ENCODE measurements at places on chromosomes 11 and 22.

DNA sequence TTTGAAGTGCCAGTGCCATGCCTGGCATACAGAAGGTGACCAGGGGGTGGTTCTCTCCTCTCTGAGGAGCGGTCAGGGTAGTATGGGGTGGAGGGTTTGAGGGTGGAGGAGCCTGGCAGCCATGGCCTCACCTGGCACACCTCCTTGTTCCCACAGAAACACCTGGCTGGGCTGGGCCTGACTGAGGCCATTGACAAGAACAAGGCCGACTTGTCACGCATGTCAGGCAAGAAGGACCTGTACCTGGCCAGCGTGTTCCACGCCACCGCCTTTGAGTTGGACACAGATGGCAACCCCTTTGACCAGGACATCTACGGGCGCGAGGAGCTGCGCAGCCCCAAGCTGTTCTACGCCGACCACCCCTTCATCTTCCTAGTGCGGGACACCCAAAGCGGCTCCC is 9.6 kb downstream of the SERPINH1 start:
- ATAC-seq, result no peak

- no peak for ATAC-seq
Measured at GRCh38 chr22:28373831-28374230, 305.8 kb downstream of the TTC28 start.

- no peak for ATAC-seq
Measured at GRCh38 chr11:127000291-127000968, at the start of gene KIRREL3. TSS of gene KIRREL3 (minus strand) at chr11:127000770.

DNA sequence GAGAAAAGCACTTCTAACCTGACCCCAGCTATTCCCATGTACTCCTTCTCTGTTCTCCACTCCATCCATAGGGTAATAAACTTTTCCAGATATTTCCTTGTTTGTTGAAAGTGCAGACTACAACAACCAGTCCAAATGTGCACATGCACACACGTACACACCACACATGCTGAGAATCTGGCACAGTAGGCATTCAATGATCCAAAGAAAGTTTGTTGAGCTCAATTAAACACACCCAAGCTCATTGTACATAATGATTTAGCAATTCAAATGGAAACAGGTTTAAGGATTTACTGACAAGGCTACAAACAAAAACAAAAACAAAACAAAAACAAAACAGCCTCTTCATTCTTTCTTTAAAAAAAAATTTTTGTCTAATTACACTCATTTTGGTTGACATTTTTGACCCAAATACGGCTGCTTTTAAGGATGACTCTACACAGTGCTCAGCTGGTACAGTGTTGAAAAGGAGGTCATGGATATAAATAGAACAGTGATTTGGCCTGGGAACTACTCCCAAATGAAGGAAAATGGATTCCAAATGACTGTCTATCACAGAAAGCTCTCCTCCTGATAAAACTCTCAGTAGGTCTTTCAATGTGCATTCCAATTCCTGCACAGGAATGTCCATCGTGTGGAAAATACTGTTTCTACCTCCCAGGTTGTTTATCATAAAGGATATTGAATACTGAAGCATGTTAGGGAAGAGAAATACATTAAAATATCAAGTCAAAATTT is 232.2 kb downstream of the GUCY1A2 start:
- ATAC-seq, result no peak

DNA sequence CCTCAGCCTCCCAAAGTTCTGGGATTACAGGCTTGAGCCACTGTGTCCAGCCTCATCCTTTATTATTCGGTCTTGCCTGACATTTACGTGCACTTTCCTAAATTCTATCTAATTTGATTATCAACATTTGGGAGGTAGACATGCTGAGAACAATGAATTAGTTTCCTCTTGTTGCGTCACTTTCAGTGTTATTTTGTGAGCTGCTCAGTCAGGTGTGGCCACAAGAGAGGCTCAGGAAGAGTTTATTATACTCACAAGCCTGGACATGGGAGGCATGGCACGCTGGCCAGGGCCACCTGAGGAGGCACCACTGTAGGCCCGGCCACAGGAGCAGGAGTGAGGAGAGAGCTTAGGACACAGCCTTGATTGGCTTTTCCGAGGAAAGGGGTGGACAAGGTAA is 59.7 kb upstream of the RBFOX2 start:
- no peak for ATAC-seq

DNA sequence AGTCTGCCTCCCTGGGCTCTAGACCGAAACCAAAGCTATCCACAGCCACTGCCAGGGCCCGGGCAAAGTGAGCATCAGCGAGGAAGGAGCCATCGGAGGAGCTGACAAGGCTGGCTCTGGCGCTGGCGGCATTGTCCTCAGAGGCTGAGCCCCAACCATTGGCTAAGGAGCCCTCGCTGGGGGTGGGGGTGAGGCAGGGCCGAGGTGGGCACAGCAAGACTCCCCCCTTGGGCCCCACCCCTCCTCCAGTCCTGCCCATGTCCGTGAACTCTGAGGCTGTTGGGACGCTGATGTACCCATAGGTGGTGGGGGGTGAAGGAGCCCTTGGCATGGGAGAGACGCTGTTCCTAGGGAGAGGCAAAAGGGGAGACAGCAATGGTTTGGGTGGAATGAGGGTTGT is 11.2 kb downstream of the ROBO4 start:
- no peak for ATAC-seq

DNA sequence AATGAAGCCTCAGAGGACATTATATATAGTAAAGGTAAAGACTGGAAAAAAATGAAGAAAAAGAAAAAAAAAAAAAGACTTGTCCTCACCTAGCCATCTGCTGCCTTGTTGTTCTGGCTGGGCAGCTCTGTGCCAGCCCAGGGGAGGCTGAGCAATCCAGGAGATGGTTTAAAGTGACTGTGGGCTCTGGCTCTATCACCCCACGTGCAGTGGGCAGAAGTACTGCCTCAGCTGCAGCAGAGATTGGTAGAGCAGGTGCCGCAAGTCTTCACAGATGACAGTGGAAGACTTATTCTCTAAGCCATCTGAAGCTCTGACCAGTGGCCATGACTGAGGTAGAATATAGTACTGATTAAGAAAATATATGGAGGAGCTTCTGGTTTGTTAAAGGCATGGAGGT is 62.2 kb downstream of the SGSM3 start:
- ATAC-seq, result no peak

DNA sequence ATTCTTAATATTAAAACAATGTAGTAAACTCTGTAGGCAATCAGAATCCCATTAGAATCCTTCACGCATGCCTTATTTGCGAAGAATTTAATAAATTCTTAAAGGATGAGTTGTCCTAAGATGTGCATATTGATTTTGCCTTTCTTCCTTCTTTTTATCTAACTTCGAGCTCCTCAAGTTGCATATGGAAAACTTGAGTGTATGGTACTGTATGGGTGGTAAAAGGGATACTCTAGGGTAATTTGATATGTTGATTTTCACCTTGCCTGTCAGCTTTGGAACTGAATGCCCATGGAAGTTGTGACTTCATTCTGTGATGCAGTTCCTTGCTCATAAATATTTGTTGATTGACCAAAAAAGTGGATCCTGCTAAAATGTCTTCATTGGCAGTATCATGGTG is 193.8 kb downstream of the DDX10 start:
- ATAC-seq, result no peak

DNA sequence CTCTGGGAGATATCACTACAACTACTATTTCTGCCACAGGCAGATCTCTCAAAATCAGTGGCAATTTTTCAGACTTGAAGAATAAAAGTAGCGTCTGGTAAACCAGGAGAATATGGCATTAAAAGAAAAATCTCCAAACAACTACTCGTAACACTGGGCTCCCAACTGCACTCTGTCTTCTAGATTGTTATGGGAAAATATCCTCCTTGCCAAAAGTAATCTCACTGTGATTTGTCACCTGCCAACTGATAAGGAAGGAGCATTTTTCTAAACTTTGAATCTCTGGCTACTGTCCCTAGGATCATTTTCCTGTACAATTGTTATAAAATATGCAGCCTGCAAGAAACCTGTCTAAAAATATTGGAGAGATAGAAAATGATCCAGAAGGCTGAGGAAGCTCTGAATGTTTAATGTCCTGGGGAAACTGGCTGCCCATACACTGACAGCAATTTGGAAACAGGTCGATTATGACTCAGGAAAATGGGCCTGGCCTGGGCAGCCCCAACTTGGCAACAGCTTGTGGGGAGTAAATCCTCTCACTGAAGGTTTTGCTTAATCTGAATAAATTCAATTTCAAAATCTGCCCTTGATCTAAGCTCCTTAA is 90.5 kb upstream of the DBX1 start:
- ATAC-seq, result no peak

DNA sequence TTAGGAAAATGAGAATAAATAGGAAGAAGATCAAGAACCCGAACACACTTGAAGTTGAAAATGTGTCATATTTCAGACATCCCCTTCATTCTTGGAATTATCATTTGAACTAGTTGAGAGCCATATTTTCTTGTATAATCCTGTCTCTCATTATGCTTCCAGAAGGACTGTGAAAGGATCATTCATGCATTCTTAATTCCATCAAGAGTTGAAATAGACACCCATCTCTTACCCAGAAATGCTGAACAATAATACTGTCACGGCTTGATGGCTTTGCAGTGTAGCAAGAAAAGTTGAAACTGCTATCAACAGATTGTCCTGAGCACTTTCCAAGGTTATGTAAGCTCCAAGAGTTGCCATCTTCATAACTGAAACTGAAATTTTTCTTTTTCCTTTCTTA is 79.7 kb downstream of the ARHGAP42 start:
- ATAC-seq, result no peak

DNA sequence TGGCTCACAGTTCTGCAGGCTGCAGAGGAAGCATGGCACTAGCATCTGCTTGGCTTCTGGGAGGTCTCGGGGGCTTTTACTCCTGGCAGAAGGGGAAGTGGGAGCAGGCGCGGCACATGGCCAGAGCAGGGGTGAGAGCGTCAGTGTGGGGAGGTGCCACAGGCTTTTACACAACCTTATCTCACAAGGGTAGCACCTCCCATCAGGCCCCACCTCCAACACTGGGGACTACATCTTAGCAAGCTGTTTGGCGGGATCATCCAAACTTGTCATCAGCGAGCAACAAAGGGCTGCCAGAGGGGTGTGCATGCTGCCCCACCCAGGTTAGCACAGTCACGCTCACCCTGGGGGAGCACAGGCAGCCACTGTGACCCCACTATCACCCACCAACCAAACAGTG is 18.9 kb upstream of the YPEL1 start:
- no peak for ATAC-seq

- ATAC-seq, result peak; percentile 85
Measured at GRCh38 chr11:18615628-18616392, 16.2 kb downstream of the MISFA start.

DNA sequence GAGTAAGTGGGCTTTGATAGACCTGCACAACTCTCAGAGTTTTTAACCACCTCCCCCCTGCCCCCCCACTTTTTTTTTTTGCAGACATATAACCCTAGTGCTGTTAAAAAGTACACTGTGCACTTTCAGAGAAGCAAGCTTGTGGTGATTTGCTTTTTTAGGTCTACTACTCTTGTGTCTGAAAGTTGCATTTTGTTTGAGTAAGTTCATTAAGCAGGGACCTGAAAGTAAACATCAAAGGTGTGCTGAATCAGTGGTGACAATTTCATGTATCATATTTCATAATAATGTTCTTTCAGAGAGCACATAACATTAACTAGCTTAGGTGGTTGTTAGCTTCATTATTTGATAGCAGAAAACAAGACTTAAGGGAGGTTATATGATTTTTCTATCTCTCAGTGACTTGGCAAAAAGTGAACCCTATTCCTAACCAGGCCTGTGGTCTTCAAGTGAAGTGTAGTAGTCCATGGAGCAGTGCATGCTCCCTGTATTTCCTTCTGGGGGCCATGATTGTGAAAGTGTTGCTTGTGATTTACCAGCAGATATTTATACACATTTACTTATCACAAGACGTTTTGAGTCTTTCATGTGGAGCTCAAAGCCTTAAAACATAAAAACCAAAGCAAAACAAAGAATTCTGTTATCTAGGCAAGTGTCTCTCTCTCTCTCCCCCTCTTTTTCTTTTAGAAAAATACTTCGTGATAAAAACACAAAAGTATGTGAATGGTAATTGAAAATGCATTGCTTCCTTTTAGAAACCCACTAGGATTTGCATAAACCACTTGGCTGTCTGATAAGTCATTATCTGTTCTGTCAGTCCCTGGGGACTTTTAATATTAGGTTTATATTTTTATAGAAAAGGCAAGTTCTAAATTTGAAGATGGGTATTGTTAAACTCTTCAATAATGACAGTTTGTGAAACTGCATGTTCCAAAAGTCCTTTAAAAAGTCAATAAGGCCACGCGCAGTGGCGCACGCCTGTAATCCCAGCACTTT is 7.5 kb upstream of the RAG2 start:
- ATAC-seq, result no peak

DNA sequence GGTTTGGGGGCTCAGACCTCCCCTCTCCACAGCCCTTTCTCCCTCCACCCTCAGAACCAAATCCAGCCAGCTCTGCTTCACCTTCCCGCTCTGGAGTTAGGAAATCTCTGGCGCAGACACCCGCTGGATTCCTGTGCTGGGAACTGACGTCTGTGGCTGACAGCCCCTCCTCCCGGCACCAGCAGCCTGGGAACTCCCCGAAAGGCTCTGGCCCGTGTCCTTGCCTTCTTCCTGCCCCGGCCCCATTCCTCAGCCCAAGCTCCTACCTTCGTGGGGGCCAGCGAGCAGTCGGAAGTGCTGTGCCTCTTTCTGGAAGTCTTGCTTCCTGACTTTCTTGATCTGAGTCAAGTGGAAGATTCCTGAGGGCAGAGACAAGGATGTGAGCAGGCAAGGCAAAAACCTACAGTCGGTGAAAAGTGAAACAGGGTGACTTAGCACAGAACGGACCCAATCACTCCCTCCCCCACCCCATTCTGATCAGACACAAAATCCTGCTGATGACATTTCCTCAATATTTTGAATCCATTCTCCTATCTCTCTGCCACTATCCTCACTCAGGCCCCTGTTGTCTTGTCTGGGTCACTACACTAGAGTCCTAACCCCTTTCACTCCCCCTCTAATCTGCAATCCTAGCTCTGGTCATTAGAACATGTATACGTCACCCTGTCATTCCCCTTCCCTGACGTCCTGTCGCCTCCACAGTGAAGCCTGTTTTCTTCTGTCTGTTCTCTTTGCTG is 34.1 kb downstream of the CHRDL2 start:
- no peak for ATAC-seq

DNA sequence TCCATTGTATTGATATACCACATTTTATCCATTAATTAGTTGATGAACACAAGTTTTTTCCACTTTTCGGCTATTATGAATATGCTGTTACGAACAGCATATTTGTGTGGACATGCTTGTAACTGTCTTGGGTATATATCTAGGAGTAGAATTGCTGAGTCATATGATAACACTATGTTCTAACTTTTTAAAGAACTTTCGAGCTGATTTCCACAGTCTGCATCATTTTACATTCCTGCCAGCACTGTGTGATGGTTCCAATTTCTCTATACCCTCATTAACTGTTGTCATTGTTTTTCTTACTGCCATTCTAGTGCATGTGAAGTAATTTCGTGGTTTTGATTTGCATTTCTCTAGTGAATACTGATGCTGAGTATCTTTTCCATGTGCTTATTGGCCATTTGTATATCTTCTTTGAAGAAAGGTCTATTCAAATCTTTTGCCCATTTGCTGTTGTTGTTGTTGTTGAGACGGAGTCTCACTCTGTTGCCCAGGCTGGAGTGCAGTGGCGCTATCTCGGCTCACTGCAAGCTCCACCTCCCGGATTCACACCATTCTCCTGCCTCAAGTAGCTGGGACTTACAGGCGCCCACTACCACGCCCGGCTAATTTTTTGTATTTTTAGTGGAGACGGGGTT is 7.4 kb upstream of the RCE1 start:
- no peak for ATAC-seq
